ENCODE measurements at places on chromosomes 3 and 15.
A peak's percentile ranks its signal among the peaks of the same experiment; 100 is the strongest.

DNA sequence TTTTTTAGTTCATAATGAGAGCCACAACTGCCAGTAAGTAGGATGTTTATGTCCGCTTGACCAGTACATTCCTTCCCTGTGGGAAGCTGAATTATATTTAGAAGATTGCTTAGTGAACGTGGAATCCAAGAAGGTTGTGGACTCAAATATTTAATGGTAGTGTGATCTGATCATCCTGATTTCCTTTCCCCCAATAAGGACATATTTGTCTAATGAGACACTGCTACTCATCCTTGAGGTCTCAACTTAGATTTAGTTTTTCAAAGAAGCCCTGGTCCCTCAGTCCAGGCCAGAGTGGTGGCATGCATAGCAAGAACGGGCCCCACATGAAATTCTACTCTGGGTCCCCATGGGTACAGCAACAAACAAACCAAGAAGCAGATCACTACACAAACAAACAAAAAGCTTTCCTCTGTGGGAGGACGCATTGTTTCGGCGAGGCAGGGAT lies 60.8 kb downstream of the USP13 start:
- peak; percentile 77 for DNase-seq

DNA sequence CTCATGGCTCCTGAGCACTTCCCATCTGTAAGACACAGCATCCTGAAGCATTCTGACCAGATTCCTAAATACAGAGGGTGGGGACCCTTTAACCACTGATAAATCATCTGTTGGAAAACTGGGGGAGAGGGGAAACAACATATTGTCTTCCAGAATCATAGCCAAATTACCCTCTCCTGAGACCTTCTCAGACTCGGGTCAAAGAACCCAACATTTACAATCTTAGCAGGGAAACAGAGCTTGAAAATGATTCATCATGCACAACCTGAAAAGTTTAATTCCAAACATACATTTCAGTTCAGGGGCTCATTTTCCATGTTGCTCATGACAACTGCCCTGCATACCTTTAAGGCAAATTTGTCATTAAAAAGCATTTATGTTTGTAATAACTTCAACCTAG lies 48.5 kb upstream of the TSPAN3 start:
- DNase-seq: no peak

DNA sequence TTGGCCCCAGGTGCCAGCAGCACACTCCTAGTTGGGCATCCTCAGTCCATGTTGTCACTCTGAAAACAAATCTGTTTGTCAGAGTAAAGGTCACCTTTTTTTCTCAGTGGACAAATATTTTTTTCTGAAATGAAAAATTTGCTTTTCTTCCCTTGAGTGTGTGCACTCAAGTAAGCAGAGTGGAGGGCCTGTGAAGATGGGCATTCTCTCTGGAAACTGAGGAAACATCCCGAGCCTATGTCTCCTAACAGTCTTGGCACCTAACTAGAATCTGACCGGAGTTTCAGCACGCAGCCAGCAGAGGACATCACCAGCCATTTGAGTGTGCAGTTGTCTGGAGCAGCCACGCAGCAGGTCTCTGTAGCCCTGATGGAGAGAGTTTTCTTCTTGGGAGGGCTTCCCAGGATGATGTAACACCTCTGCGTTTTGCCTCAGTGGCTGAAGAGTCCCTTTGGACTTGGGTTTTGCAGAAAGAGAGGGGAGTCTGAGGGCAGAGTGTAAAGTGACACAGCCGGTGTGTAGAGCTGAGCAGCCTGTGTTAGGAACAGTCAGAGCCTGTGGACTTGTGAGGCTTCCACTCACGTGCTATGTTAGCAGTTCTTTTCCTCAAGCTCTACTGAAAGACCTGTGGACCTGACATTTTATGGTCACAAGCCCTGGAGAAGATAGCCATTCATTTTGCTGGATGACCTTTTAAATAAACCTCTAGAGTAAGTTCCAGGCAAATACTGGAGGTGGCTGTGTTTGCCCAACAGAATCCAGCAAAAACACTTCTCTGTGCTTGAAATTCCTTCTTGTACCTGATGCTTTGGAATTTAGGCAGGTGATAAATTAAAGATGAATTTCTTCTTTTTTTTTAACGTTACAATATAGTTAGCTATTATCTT lies 51.6 kb downstream of the ABHD2 start:
- DNase-seq: no peak

- no peak for DNase-seq
Observed at GRCh38 chr3:77247061-77247460, 207.2 kb downstream of the ROBO2 start.

- DNase-seq: no peak
Observed at GRCh38 chr3:31234145-31234544, 298.6 kb upstream of the STT3B start.

GRCh38 chr15:83571820-83572707 lies 81.9 kb upstream of the ADAMTSL3 start:
- no peak for DNase-seq

DNA sequence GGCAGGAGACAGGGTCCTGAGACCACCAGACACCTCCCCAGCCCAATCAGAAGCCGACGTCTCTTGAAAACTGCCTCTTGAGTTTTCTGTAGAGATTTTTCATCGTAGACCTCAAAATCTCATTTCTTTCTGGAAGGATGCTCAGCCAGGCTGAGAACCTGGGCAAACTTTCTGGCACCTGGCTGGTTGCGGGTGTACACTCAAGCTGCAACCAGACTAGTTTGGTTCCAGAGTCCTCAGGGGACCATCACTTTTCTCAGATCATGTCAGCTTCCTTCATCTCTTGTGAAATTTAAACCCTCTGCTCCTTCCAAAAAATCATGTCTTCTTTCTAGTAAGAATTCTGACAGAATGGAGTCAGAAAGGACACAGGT lies 45.1 kb downstream of the CMTM7 start:
- no peak for DNase-seq

DNA sequence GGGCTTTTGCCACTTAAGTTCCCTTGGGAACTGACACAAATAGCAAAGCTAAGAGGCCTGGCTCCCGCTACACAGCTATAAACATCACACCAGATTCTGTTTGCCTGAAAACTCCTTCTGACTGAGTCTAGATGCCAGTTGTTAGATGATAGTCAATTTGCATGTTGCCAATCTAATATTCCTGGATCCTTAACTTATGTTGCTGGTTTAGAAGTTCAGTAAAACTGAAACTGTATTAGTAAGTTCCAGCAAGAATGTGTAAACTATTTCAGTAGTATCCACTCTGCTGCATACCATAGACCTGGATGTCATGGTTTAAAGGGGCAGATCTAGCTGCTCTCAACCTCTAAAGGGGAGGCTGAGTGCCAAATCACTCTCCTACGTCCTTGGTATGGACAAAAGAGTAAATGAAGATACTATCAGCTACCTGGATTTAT lies 27.1 kb upstream of the LACTB start:
- DNase-seq: no peak

DNA sequence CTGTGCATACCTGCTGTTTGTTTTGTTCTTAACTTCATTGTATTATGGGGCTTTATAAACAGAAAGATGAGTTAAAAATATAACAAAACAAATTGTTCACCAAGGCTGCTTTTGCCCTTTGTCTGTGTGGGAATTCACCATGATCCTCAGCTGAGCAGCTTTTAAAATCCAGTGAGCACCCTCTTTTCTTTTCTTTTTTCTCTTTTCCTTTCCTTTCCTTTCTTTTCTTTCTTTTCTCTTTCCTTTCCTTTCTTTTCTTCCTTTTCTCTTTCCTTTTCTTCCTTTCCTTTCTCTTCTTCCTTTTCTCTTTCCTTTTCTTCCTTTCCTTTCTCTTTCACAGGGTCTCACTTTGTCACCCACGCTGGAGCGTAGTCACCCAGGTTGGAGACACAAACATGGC lies 38.3 kb downstream of the RAB8B start:
- DNase-seq: no peak

DNA sequence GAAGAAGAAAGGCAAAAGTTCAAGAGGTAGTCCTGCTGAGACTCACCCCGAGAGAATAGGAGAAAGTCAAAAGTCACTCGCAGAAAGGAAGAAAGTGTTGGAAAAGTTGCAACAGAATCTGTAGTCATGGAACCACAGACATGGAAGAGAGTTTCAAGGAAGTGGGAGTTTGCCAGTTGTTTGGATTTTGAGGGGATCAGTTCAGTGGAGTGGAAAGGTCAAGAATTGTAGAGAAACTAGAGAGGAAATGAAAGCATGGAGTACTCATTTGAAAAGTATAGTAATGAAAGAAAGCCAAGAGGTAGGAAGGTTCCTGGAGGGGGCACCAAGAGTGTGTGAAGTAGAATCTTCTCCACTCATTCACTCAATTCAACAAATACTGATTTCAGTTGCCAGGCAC lies 34.7 kb downstream of the SPTSSB start:
- no peak for DNase-seq

- no peak for DNase-seq
Observed at GRCh38 chr3:86930831-86931230, 60.1 kb downstream of the VGLL3 start.

- no peak for DNase-seq
Observed at GRCh38 chr15:90097475-90097874, 4.8 kb downstream of the IDH2 start.

- no peak for DNase-seq
Observed at GRCh38 chr3:32794487-32795308, 23.1 kb upstream of the TRIM71 start.

GRCh38 chr3:16844791-16845190 lies 40.0 kb upstream of the PLCL2 start:
- DNase-seq: no peak

DNA sequence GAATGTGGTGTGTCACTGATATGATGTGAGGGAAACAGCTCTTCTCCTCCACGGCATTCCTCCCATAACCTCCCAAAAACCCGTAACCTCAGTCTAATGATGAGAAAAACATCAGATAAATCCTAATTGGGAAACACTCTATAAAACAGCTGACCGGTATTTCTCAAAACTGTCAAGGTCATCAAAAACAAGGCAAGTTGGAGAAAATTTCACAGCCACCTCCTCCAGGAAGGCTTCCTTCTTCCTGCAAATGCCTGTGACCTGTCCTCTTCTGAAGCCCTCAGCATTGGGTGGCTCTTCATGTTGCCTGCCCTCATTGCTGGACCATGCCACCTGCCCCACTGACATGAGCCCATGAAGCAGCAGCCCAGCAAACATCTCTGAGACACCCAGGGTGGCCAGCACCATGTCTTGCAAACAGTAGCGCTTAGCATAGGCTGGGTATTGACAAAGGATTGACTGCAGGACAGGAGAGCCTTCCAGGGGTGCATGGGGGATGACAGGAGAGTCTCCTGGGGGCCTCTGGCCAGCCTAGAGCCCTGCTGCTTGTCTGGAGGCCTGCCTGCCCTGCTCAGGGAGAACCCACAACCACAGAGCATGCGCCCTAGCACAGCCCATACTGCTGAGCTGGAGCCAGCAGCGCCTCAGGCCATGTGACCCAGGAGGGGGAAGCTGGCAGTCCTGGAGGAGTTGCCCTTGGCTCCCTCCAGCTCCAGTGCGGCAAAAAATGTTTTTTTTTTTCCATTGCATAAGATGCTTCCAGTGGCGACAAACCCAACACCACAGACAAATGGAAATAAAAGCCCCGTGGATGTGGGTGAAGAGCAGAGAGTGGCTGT lies 49.7 kb downstream of the XXYLT1 start:
- no peak for DNase-seq

GRCh38 chr3:76582632-76583378 lies 457.1 kb upstream of the ROBO2 start:
- DNase-seq: no peak

GRCh38 chr3:12957339-12957738 lies 115.9 kb downstream of the IQSEC1 start:
- DNase-seq: no peak

GRCh38 chr3:118808723-118809122 lies 225.9 kb downstream of the IGSF11 start:
- no peak for DNase-seq

GRCh38 chr3:46895204-46895660 lies 17.7 kb downstream of the PTH1R start:
- DNase-seq: no peak

- DNase-seq: no peak
Observed at GRCh38 chr3:73225991-73226390, 164.5 kb downstream of the EBLN2 start.

- no peak for DNase-seq
Observed at GRCh38 chr3:195072916-195073564, 197.9 kb downstream of the XXYLT1 start.

- no peak for DNase-seq
Observed at GRCh38 chr3:37537914-37538691, 323.6 kb upstream of the CTDSPL start.

DNA sequence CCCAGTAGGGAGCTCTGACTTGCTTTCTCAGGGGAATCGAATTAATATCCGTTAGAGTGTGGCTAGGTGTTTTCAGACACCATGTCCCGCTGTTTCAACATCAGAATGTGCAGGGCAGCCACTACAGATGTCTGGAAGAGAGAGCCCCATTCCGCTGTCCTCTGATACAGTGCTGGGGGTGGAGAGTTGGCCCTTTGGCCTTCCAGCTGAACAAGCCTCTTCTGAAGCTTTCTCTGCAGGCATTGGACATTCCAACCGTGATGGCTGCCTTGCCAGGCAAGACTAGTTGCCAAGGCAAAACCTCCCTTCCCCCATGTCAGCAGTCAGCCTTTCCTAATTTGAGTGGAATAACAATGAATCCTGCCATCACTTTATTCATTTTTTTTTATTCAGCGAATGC lies 1.5 kb downstream of the FAH start:
- DNase-seq: no peak

DNA sequence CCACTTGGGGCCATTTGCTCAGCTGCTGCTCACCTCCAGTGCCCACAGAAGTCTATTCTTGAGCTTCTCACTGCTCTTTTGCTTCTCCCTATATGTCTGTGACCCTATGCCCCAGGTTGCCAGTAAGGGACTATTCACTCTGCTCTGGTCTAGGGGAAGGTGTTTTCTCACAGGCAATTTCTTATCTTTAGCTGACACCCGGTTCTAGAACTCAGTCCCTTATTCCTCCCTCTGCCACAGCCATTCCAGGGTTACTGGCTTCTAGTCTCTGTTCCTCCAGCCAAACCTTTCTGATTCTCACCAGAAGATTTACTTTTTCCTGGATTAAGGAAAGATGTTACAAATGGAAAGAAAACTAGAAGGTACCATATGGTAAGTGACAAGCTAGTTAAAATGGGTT lies 574.0 kb downstream of the NTRK3 start:
- DNase-seq: no peak

DNA sequence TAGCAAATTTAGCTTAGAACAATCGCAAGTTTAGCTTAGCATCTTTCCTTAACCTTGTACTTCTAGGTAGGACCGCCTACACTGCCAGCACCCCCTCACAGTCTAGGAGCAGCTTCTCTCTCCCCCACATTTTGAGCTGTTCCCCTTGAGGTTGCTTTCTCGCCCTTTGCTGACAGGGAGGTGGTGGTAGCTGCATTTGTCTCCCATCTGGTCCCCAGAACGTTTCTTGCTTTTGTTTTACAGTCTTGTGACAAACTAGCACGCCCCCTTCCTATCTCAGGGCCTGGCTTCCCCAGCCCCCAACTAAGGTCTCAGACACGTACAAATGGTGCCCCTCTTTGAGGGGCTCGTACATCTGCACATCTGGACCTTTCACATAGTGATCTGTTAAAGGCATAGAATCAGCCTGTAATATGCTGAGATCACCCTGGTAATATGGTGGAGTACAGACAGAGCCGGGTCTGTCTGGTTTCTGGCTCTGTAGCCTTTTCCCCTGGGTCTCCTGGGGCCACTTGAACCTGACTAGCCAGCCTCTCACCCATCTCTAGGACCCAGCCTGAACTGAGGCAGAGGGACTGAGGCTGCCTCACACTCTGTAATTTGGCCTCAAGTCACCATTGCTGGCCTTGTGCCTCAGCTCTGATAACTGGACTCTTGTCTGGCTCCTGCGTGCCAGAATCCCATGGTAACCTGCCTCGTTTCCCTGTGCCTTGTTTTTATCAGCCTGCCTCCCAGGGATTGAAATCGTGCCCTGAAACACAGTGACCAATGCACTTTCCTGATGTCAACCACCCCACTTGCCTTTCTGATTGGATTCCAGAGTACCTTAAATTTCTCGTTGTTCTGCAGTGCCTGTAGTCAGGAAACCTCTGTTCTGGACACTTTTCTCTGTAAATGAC lies 27.7 kb downstream of the CRTC3 start:
- DNase-seq: no peak

Data from non-pigmented ciliary epithelial cell (primary cell).